RPMI8226 (cell line): ENCODE measurements at places on chromosomes 1 and 21.

DNA sequence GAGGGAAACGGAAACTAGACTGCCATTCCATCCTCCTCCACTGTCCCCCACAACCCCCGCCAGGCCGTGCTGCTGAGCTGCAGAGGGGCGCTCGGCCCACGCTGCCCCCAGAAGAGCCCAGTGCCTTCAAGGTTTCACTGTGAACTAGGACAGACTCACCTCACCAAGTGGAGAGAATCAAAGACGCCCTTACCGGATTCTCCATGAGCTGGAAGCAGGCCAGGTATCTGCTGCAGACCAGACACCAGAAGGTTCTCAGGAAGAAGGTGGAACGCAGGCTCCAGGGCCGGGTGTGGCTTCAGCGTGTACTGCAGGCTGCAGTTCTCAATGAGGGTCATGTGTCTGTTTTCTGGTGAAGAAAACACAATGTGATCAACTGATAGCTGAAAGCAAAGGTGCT lies 30.6 kb downstream of the NPHP4 start:
- DNase-seq, result no peak

DNA sequence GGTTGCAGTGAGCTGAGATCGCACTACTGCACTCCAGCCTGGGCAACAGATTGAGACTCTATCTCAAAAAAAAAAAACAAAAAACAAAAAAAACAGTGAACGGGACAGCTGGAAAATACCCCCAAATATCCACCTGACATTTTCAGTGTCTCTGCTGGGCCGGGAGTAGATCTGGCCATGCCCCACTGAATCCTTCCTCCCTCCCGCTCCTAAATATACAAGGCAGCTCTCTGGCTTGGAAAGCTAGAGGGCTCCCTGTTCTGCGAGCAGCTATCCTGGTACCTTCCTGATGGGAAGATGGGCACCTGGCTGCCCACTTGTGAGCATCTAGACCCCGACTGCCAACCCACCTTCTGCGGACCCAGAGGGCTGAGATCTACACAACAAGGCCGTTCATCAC lies 21.4 kb downstream of the SPSB1 start:
- DNase-seq, result no peak

- no peak for DNase-seq
Observed at GRCh38 chr1:225493591-225494246, 65.9 kb upstream of the LBR start.

DNA sequence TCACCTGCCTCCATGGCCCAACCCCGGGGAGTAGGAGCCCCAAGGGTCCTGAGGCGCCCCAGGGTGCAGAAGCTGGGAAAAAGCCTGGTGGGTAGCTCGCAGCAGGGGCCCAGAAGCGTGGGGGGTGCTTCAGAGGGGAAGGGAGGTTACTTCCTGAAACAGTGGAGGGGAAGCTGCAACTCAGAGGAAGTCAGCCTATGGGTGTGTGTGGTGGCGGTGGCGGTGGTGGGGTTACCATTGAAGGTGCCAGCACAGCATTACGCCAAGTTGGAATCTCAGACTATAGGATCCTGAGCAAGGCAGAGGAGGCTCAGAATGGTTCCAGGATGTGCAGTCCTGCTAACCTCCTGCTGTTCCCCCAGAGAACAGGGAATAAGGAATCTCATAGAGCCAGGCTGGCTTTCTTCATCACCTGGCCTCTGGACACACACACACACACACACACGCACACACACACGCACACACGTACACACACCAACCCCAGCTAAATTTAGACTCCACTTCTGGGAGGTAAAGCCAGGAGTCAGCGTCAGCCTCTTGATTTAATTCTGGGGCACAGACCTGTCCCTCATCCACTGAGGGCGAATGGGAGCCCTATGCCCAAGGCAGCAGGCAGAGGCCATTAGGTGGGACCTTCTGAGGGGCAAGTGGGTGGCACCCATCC lies 1.3 kb downstream of the DENND4B start:
- DNase-seq, result peak; percentile 82

- DNase-seq, result peak; percentile 78
Observed at GRCh38 chr1:45012639-45013278, 705 bp downstream of the UROD start.

GRCh38 chr1:14666373-14666772 lies 67.9 kb downstream of the KAZN start:
- DNase-seq, result no peak

DNA sequence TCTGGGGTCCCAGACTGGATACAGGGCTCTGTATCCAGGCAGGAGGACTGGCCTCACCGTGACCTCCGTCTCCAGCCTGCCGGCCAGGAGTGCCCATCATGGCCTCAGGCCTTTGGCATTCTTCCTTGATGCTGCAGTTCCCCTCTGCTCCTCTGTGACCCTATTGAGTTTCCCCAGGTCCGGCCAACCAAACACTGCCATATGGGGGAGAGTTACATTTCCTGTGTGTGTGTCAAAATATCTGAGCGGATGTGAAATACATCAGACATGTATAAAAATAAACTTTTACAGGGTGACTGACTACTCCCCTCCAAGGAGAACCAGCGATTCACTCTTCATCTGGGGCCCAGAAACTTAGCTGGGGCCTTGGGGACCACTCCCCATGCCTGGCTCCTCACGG lies 10.2 kb upstream of the UBL4B start:
- no peak for DNase-seq
